ENCODE measurements at places on chromosomes 12 and 14.

DNA sequence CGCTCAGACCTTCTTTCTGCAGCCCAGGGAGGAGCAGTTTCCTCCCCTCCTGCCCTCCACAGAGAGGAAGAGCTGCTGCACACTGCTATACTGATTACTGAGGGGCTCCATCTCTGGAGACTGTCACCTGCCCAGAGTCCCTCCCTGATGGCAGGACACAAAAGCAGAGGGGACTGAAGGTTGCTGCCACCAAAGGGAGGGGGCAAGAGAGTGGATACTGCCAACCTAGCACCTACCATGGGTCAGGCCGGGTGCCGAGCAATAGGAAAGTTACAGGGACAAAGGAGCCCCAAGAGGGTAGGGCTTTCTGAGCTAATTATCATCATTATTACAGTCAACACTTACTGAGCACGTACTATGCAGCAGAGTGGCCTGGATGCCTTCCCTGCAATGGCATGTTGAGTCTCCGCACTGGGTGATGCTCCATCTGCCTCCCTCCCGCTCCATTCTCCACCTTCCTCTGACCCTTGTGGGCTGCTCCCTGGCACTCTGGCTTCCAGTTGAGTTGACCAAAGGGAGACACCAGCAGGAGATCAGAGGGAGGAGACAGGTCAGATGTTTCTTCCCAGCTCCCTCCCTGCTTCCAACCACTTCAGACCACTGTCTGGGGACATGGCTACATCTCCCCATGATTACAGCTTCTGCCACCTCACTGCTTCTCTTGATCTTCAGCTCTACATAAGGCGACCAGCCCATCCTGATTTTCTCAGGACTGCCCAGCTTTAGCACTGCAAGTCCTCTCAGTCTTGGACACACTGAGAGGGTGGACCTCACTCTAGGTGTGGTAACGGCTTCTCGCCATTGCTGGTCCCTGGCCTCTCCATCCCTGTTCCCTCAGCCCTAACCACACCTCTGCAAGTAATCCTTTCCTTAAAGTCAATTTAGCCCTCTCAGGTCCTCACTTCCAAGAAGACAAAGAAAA is 2.6 kb upstream of the KRT79 start:
- DNase-seq = no peak

DNA sequence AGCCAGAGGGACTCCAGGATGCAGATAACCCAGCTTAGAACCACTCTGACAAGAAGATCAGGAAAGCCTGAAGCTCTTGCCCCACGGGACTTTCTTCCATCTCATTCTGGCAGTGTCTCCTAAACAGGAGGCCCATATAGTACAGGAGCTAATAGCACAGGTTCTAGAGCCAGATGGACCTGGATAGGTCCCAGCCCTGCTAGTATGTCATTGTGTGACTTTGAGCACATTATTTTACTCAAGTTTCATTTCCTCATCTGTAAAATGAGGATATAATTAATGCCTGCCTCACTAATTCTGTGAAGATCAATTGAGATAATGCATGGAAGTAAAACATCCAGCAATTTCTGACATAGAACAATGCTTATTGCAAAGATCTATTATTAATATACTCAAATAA is 66.5 kb upstream of the GZMB start:
- DNase-seq = no peak

DNA sequence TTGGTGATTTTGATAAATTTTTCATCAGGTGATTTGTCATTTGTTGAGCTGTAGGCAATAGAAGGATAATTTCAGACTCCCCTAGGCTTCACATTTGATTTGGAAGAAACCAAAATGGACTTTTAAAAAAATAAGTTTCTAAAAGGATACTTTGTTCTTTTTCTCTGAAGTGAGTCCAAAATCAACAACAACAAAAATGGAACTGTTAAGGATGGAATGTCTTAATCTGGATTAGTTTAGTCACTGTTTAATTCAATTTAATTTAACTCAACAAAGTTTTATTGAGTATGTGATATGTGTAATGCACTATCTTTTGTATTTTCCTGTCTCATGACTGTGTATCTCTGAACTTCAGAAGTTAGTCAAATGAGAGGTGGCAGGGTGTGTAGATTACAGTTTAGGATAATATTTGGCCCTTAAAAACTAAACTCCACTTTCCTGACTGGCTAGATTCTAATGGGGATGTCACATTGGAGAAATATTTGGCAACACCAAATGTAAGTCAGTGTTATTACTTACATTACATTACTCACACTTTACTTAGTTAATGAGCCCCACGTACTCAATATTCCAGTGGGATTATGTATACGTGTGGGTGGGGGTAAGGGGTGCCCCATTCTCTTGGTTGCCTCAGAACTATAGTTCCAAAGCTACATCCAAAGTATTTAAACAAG is 209.7 kb downstream of the BCAT1 start:
- DNase-seq = no peak

GRCh38 chr12:14853961-14854360 is 10.6 kb upstream of the ART4 start:
- DNase-seq = no peak

DNA sequence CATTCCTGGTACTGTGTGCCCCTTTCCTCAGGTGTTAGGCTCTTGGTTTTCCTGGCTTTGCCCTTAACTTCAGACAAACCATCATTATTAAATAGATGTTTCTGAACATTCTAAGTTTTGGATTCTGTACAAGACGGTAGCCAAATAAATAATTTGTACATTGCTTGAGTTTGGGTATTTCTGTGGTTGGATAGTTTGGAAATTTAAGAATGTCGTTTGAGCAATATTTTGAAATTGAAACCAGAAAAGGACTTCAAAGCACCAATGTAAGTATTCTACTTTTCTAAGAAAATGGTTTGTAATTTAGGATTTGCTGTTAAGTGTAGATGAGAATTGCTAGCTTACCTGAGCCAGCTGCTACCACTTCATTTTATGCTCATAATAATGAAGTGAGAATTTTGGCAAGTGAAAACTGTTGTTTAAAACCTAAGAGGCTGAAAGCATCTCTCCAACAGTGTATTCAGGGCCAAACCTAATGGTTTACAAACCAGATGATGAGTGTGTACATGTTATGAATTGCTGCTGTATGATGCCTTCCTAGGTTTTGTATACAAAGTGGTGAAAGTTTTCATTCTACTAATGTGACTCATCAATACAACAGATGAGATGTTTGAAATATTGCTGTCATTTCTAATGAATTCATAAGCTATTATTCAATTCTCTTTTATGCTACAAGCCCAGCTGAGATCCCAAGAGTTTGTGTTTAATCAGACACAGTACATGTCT is 181.5 kb upstream of the PRKD1 start:
- DNase-seq = no peak

DNA sequence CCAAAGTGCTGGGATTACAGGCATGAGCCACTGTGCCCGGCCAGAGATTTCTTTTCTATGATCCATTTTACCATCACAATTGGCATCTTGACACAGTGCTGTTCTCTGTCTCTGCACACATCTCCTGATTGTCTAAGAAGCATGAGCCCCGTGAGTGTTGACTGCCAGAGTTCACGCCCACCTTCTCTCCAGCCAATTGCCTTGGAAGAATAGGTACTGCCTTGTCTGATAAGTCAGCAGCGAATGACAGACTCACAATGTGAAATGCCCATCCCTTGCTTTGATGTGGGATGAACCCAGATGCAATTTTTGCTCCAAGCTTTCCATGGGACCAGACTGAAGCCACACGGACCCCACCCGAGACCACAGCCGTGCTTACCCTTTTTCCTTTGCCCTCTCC is 19.3 kb downstream of the EIF5 start:
- DNase-seq = no peak

GRCh38 chr12:119075918-119076317 is 94.6 kb downstream of the SRRM4 start:
- no peak for DNase-seq

DNA sequence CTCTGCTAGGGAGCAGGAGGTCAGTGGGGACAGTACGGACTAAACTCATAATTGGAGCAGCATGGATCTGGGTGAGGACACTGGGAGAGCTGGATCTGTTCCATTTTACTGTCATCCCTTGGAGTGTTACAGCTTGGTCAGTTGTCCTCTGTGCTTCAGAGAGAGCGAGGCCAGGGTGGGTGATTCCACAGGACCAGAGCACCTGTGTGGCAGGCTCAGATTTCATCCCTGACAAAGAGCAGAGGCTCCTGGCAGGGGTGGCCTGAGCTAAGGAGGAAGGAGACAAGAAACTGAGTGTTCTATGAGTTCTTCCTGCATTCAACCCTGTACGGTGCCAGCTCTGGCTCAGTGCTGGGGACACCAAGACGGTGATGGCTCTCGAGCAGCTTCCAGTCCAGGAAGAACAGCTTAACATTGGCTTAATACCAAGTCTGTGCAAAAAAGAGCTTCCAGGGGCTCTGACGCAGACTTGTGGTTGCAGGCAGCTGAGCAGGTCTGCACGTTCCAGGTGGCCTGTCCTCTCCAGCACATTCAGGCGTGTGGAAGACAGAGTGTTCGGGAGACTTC is 8.4 kb upstream of the PGF start:
- no peak for DNase-seq

GRCh38 chr12:99284161-99284560 is 363.4 kb upstream of the GARIN6 start:
- DNase-seq = no peak

DNA sequence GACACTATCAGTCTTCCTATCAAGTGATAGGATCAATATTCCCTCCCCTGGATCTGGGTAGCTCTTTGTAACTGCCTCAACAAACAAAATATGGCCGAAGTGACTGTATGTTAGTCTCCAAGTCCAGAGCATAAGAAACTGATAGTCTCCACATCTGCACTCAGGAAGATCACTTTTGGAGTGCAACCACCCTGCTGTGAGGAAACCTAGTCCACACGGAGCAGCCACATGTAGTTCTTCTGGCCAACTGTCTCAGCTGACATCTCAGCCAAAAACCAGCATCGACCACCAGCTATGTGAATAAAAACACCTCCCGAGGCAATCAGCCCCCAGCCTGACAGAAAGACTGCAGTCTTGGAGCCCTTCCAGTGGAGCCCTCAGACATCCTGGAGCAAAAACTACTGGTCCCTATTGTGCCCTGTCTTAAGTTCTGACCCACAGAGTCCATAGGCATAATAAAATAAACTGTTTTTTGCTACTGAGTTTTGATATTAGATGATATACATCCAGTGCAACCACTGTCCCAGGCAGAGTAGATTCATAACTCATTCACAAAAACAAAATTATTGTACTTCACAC is 143.8 kb downstream of the MED13L start:
- no peak for DNase-seq

DNA sequence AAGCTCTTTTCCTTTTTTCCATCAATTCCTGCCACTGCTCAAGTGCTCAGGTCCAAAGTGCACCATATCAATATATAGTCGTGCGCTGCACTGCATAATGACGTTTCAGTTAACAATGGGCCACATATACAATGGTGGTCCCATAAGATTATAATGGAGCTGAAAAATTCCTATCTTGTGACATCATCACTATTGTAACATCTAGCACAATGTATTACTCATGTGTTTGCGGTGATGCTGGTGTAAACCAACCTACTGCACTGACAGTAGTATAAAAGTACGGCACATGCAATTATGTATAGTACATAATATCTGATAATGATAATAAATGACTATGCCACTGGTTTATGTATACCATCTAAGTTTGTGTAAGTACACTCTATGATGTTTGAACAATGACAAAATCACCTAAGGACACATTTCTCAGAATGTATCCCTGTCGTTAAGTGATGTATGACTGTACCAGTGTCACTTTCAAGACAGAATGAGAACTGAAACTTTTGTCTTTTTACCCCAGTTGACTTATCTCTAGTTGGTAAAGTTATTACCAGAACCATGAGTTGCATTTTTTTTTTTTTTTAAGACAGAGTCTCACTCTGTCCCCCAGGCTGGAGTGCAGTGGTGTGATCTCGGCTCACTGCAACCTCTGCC is 53.7 kb upstream of the INSM2 start:
- DNase-seq = no peak

- DNase-seq = no peak
Observed at GRCh38 chr14:78316786-78317185, 146.6 kb downstream of the NRXN3 start.

GRCh38 chr12:56020423-56021184 is at the start of gene IKZF4:
Gene IKZF4, plus strand, starts transcription at chr12:56021043. Its CDS starts 451 bp downstream, at chr12:56021494.
- peak; percentile 28 for DNase-seq

- no peak for DNase-seq
Observed at GRCh38 chr12:128863957-128864356, 10.7 kb downstream of the GLT1D1 start.

DNA sequence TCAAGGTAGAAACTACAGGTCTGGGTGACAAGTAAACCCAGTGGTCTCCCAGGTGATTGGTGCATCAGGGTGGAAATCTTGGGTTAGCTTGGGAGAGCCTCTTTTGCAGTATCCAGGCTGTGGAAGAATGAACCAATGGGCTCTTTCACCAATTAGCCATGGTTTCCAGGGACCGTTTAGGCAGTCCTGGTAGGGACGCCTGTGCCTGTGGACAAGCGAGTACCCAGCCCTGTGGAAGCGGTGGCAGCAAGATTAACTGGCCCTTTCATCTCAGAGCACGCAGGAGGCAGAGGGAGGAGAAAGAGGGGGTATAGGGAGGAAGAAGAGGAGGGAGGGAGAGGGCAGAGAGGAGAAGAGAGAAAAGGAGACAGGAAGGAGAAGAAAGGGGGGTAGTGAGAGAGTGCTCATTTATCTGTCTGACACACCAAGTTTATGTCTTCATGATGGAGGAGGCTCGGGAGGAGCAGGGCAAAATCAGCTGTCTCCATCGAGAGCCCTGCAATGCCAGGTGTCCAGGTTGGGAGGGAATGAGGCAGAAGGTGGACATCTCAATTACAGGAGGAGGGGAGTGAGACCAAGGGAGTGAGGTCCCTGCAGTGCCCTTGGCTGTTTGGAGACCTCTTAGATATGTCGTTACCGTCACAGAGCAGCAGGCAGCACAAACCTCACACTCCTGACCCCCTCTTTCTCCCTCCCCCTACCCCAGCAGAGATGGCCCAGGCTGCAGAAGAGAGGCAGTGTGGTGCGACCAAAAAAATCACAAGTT is 4.6 kb upstream of the ZDHHC22 start:
- no peak for DNase-seq

DNA sequence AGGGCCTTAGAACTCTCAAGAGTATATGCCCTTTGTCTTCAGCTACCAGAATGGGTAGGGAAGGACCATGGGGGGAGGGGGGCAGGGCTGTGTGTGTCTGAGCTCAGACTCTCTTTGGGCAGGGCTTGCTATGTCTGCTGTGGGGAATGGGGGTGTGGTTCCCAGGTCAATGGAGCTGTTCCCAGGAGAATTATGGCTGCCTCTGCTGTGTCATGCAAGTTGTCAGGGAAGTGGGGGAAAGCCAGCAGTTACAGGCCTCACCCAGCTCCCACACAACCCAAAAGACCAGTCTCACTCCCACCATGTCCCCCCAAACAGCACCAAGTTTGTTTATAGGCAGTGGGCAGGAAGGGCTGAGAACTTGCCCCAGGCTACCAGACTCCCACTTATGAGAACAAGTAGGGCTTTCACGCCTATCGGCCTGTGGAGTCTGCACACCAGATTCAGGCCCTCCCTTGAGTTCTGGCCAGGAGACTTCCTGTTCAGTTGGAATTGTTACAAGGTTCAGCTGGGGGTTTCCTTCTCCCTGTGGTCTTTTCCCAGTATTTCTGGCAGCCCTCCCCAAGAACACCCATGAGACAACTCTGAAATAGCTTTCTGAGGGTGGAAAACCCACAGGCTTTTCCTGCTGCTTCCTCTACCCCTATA is 6.1 kb upstream of the SERPINA11 start:
- no peak for DNase-seq
